ENCODE measurements at places on chromosomes 3 and 15.

GRCh38 chr3:157249606-157250005 is 89.7 kb upstream of the CCNL1 start:
- DNase-seq = no peak

- DNase-seq = no peak
Measured at GRCh38 chr15:90471769-90472168, 58.0 kb upstream of the CRTC3 start.

- no peak for DNase-seq
Measured at GRCh38 chr15:91099995-91100813, at the start of gene SV2B. SV2B (plus strand) TSS chr15:91100257; CDS start chr15:91226264, 126,007 bp downstream.

DNA sequence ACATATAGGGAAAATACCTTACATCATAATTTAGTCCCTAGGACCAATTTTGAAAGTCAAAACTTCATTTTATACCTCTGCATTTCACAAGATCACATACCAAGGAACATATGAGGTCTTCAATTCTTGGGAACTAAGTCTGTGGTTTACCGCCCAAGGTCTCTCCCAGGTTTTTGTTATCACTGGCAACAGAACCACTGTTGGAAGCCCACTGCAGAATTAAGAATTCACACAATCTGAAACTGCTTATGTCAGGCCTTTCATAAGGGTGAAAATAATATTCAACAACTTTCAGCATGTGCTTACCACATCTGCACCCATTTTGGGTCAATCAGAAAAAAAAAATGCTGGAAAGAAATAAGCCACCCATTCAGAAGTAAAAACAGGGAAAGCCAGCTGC is 107.2 kb upstream of the MME start:
- DNase-seq = no peak

DNA sequence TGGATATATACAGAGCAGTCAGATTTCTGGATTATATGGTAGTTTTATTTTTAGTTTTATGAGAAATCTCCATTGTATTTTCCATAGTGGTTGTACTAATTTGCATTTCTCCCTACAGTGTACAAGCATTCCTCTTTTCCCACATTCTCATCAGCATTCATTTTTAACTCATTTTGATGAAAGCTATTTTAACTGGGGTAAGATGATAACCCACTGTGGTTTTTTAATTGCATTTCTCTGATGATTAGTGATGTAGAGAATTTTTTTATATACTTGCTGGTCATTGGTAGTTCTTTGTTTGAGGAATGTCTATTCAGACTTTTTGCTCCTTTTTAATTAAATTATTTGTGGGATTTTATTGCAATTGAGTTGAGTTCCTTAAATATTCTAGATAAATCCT is 903.6 kb downstream of the DIPK2A start:
- no peak for DNase-seq

GRCh38 chr15:69457304-69458280 is 5.0 kb downstream of the RPLP1 start:
- DNase-seq = no peak

DNA sequence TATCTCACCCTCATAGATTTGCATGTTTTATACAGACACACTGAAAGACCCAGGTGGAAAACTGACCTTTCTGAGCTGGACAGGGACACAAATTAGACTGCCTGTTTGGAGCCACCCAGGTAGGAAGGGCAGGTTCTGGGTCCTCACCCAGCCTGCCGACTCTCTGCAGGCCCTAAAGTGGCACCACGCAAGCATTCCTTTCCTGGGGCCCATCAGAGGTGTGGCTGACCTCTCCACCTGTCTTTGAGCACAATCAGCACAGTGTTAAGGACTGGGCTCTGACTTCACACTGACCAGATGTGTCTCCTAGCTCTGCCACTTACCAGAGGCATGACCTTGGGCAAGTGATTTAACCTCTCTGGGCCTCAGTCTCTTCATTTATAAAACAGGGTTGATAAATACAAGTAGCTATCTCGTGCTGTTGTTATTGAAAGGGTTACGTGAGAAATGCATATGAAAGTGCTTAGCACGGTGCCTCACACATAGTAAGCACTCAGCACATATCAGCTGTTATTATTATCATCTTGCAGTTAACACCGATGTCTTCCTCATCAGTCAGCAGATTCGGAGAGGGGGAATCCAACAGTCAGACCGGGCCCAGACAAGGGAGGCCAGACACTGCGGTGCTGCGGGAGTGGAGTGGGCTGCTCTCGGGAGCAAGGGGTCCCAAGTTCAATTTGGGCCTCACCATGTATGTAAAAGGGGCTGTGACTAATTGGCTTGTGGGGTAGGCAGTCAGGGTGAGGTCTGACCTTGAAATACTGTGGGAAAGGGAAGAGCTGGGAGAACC is 2.0 kb upstream of the TBC1D2B start:
- DNase-seq = no peak

DNA sequence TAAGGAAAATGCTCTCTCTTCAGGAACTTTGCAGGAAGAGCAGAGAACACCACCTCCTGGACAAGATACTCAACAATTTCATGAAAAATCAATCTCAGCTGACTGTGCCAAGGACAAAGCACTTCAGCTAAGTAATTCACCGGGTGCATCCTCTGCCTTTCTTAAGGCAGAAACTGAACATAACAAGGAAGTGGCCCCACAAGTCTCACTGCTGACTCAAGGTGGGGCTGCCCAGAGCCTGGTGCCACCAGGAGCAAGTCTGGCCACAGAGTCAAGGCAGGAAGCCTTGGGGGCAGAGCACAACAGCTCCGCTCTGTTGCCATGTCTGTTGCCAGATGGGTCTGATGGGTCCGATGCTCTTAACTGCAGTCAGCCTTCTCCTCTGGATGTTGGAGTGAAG is 200.5 kb downstream of the AKAP13 start:
- no peak for DNase-seq

GRCh38 chr15:67506775-67507747 is 13.9 kb upstream of the C15orf61 start:
- no peak for DNase-seq

DNA sequence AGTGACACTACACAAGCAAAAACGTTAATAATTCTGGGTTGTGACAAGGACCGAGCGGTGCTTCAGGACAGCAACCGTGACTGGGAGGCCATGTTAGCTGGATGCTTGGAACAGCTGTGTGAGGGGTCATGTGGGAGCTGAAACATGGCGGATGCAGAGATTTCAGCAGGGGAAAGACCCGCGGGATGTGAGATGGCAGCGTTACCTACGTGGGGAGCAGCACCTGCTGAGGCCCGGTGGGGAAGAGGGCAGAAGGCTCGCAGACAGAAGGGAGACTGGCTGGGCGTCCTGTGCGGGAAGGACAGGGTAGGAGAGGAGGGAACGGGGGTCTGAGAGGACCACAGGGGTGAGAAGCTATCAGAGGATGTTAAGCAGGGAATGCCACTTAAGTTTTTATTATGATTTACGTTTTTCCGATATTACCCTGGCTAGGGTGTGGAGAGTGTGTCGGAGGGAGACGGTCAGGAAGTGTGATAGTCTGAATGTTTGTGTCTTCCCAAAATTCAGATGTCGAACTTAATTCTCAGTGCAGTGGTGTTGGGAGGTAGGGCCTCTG is 228.8 kb upstream of the LYSMD4 start:
- DNase-seq = no peak

GRCh38 chr3:44476181-44476611 is 1.3 kb downstream of the ZNF445 start:
- no peak for DNase-seq

Measured in cortex of kidney (tissue), 1 donor.